ENCODE measurements at places on chromosomes 6 and 20.

GRCh38 chr6:3194535-3195419 is 32.7 kb downstream of the TUBB2B start:
- peak overlapping the region; percentile 96 for H3K27ac ChIP-seq
- no peaks in the 10 kb centered on the region for H3K36me3 ChIP-seq
- DNase-seq: peak; percentile 83
- H3K4me1 ChIP-seq: peaks cover 46% of the 10 kb centered on the region
- H3K27me3 ChIP-seq: no peaks in the 10 kb centered on the region

DNA sequence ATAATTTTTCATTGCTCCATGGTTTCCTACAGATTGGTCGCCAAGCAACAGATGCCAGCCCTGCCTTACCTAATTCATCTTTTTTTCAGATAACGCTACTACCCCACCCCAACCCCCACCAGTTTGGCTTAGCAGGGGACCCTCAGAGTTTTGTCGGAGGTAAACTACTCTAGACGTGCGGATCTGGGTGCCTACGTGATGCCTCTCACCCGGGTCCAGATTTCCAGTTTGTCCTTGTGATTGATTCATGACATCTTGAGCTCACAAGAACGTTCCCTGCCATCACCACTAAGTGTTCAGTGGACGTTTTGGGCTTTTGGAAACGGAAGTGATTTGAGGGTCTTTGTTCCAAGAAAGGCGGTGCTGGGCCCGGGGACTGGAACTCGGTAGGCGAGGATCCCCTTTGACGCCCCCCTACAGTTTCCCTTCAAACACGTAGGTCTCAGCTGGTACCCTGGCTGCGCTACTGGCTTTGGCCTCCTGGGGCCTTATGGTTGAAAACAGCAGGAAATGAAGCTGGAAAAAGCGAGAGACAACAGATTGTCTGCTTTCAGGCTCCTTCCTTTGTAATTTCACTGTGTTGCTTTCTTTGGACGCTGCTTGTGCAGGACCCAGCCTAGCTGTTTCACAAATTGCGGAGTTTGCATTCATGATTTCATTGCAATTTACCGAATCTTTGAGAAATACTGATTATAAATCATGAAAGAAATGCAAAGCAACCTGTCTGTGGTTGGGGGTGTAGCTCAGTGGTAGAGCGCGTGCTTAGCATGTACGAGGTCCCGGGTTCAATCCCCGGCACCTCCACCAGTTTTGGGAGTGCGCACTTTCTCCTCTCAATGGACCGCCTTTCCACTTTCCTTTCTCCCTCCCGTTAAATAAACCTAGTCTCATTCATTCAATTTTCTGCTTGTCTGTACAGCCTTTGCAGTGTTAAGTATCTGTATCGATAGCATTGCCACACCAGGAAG is 81.0 kb downstream of the GPX5 start:
- H3K4me3 ChIP-seq: peak overlapping the region; percentile 64
- peak; percentile 85 for DNase-seq
- peaks cover 10% of the 10 kb centered on the region for H3K4me1 ChIP-seq

- no peak overlapping the region for H3K4me3 ChIP-seq
- DNase-seq: no peak
- peaks cover 24% of the 10 kb centered on the region for H3K4me1 ChIP-seq
- no peaks in the 10 kb centered on the region for H3K36me3 ChIP-seq
Observed at GRCh38 chr20:10520528-10520927, 85.4 kb downstream of the SLX4IP start.

- H3K27ac ChIP-seq: no peak overlapping the region
- no peak overlapping the region for H3K4me3 ChIP-seq
- peaks cover 6% of the 10 kb centered on the region for H3K36me3 ChIP-seq
- peaks cover 16% of the 10 kb centered on the region for H3K4me1 ChIP-seq
- no peaks in the 10 kb centered on the region for H3K27me3 ChIP-seq
Observed at GRCh38 chr6:7255918-7256317, 57.1 kb downstream of the SSR1 start.

DNA sequence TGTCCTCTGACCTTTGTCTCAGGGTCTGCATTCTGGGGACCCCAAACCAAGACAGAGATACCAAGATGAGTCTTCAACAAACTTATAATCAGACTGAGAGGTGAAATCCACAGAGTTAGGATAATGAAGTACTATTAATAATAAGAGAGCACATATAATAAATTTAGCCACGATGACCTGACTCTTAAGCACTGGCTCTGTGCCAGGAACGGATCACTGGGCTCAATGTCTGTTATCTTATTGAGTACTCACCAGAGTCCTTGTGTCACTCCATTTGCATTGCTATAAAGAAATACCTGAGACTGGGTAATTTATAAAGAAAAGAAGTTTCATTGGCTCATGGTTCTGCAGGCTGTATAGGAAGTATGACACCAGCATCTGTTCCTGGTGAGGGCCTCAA is 18.9 kb upstream of the ITPR3 start:
- H3K27me3 ChIP-seq: no peaks in the 10 kb centered on the region
- peaks cover 7% of the 10 kb centered on the region for H3K4me1 ChIP-seq
- H3K36me3 ChIP-seq: no peaks in the 10 kb centered on the region
- peak; percentile 20 for DNase-seq

DNA sequence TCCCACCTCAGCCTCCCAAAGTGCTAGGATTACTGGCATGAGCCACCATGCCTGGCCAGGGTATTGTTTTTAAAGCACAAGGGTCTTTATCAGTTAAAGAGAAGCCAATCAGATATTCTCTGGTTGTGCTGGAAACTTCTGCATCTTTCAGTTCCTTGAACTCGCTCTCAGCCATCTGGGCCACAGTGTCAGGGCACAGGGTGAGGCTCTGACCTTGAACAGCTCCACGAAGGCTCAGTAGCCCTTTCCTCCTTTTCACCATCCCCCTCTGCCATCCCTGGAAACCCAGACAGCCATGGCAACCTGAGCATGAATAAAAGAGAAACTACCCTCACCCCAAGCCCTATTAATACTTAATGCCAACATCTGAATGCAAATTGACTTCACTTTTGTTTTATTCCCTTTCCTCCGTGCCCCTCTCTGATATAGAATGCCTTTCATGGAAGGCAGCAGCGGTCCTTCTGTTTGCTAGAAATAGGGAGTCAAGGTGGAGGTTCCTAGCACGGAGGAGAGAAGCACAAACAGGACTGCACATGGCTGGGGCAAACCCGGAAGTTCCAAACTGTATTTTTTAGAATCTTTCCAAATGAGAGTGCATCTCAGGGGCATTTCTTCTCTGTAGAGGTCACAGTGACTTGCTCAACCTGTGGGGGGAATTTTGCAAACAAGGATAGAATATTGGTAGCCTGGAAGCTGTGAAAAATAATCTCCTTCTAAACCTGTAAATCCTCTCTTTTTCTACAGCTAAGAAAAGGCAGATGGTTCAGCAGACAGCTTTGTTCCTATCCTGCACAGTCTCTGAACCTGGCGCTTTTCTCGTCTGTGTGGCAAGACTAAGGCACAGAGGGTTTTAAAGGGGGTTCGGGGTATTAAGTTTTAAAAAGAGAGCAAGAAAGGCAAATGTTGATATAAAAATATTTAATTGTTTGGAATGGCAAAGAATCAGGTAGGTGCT is 176.4 kb upstream of the RREB1 start:
- no peaks in the 10 kb centered on the region for H3K36me3 ChIP-seq
- H3K27me3 ChIP-seq: no peaks in the 10 kb centered on the region
- no peak overlapping the region for H3K4me3 ChIP-seq

DNA sequence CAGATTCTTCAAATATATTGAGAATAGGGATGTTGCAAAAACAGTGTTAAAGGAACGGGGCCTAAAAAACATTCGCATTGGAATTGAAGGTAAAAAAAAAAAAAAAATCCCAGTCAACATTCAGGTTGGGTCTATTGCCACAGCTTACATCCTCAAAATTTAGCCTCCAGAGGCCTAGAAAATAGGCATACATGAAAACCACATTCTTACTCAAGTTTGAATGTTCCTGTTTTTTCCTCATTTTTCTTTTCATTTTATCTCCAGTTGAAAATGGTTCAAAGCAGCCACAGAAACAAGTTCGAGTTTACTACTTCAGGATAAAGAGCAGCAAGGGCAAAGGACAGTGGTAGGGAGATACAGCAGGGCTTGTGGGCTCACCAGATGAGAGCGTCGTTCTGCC is 41.9 kb downstream of the KCTD20 start:
- H3K36me3 ChIP-seq: peaks cover 39% of the 10 kb centered on the region
- H3K4me3 ChIP-seq: no peak overlapping the region
- H3K4me1 ChIP-seq: no peaks in the 10 kb centered on the region
- H3K27ac ChIP-seq: no peak overlapping the region

DNA sequence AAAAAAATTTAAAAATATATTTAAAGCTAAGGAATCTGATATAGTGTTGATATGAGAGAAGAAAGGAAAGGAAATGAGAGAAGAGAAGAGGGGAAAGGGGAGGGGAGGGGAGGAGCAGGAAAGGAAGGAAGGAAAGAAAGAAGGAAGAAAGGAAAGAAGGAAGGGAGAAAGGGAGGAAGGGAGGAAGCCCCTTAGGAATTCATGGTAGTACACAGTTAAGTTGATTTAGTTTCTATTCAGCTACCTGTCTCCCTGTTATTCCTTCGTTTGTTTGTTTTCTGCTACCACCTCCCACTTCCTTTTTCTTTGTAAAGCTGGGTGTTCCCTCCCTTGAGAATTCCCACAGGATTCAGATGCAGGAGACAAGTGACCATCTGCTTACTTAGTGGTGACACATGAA is 1025.4 kb upstream of the FLRT3 start:
- DNase-seq: no peak
- no peak overlapping the region for H3K4me3 ChIP-seq
- no peaks in the 10 kb centered on the region for H3K27me3 ChIP-seq
- H3K4me1 ChIP-seq: no peaks in the 10 kb centered on the region

DNA sequence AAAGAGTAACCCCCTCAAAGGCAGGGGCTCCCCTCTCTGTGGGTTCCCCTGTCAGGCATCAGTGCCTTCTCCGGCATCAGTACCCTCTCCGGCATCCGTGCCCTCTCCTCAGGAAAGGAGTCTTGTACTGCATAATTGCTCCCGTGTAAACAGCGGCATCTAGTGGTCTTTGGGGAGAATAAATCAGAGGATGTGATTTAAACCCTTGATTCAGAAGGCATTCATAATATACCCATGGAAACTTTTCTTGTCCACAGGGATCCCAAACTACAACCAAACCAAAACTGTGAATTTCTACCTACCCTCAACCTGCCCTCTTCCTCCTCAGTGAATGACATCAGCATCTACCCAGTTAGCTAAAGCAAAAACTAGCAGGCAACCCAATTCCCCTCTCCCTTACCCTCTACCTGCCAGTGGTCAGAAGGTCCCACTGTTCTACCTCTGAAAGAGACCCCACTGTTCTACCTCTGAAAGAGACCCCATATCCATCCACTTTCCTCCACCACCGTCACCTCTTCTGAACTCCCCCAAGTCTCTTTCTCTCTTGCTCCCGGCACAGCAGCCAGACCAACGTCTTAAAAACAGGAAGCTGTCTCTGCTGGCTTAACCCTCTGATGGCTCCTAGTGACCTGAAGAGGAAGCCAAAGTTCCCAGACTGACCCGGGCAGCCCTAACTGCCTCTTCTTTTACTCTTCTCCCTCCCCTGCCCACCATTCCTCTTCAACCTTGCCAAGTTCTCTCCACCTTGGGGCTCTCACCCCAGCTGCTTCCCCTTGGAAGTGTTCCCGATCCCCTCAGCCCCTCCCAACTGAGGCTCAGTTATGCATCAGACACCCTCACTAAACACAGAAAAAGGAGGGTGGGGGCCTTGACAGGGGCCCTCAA is 27.2 kb downstream of the UBE2V1 start:
- H3K36me3 ChIP-seq: peaks cover 20% of the 10 kb centered on the region
- H3K27ac ChIP-seq: peak overlapping the region; percentile 22
- peaks cover 21% of the 10 kb centered on the region for H3K4me1 ChIP-seq
- no peak overlapping the region for H3K4me3 ChIP-seq
- DNase-seq: peak; percentile 84

DNA sequence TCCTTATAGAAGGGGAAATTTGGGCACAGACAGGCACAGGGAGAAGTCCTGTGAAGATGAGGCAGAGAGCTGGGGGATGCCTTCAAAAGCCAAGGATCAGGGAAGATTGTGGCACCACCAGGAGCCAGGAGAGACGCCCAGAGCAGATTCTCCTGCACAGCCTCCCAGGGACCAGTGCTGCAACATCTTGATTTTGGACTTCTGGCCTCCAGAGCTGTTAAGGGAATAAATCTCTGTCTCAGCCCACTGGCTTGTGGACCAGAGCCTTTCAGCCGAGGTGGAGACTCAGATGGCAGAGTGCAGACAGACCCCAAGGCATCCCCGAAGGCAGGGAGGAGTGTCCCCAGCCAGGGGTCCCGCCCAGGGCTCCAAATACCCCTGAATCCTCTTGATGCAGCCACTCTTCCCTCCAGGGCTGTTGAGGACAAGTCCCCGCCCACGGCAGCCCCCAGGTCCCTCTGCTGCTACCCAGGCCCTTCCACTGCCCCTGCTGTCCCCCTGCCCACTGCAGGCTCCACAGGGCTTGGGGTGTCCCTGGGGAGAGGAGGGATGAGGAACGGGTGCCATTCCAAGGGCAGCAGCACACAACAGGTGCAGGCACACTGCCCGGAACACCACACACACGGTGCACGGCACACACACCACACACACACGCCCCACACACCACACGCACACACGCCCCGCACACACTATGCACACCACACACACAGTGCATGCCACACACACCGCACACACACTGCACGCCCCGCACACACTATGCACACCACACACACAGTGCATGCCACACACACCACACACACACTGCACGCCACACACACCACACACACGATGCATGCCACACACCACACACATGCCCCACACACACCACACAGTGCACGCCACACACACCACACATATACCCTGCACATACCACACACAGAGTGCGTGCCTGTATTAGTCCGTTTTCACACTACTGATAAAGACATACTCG is 311.4 kb downstream of the TAF4 start:
- peaks cover 10% of the 10 kb centered on the region for H3K36me3 ChIP-seq
- H3K4me1 ChIP-seq: peaks cover 21% of the 10 kb centered on the region
- H3K4me3 ChIP-seq: no peak overlapping the region
- H3K27me3 ChIP-seq: no peaks in the 10 kb centered on the region
- H3K27ac ChIP-seq: no peak overlapping the region
- DNase-seq: no peak

GRCh38 chr20:53826597-53827291 is 233.1 kb upstream of the ZNF217 start:
- no peak for DNase-seq
- no peak overlapping the region for H3K4me3 ChIP-seq
- H3K36me3 ChIP-seq: no peaks in the 10 kb centered on the region
- no peaks in the 10 kb centered on the region for H3K4me1 ChIP-seq
- no peak overlapping the region for H3K27ac ChIP-seq
- H3K27me3 ChIP-seq: no peaks in the 10 kb centered on the region
